Activated T-cell treated with anti-CD3 and anti-CD28 coated beads, Interleukin-2, amount 50 U/mL, for 72 hours (primary cell): ENCODE measurements at places on chromosomes 11 and 22. TPM values are rescaled to one million over a fixed set of nuclear protein-coding genes. Genes with fewer than 3 reads are reported as not detected.

PKDREJ gene
- total RNA-seq, result not detected

LRP5 gene
- 9.3 TPM for total RNA-seq

ACTN3 gene
- not detected for total RNA-seq

TBX10 gene
- not detected for total RNA-seq

GRCh38 chr11:104163100-104164027, 583 bp downstream of the PDGFD start:
- no peaks in the 10 kb centered on the region for H3K4me1 ChIP-seq
- no peak overlapping the region for H3K27ac ChIP-seq
- peaks cover 32% of the 10 kb centered on the region for H3K27me3 ChIP-seq
- no peak for DNase-seq

- H3K36me3 ChIP-seq, result no peaks in the 10 kb centered on the region
- no peak overlapping the region for H3K4me3 ChIP-seq
- DNase-seq, result no peak
- H3K4me1 ChIP-seq, result no peaks in the 10 kb centered on the region
Observed at GRCh38 chr11:95055283-95055897, 6.2 kb downstream of the KDM4F start.

DNA sequence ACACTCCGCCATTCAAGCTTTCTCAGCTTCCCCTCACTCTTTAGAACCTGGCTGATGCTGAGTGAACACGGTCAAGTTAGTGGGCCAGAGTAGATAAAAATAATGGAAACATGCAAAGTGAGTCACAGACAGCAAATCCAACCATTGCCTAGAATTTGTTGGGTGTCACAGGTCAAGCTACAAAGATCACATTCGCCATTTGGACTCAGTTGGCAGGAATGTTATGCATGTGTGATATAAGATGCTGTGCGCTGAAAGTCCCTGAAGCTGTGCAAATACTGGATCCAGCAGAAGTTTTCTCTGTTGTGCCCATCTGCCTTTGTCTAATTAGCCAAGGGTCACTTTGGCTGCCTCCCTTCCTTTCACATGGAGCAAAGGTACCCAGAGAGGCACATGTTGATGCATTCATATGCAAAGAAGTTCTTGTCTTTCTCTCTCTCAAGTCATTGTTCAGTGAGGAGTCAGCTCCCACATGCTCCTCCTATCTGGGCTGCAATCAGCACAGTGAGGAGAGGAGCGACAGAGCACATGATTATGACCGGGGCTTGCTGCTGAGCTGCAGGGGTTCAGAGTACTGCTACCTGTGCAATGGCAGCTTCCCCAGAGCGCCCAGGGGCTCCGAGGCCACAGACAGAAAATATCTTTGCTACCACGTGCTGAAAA, 39.7 kb downstream of the FLI1 start:
- peaks cover 3% of the 10 kb centered on the region for H3K36me3 ChIP-seq
- peak overlapping the region; percentile 89 for H3K27ac ChIP-seq
- H3K4me1 ChIP-seq, result peaks cover 99% of the 10 kb centered on the region
- peak overlapping the region; percentile 92 for H3K4me3 ChIP-seq

GRCh38 chr11:32280339-32280738, 155.0 kb downstream of the WT1 start:
- H3K4me3 ChIP-seq, result no peak overlapping the region
- no peaks in the 10 kb centered on the region for H3K4me1 ChIP-seq
- H3K36me3 ChIP-seq, result no peaks in the 10 kb centered on the region
- peaks cover 60% of the 10 kb centered on the region for H3K27me3 ChIP-seq
- no peak for DNase-seq

DNA sequence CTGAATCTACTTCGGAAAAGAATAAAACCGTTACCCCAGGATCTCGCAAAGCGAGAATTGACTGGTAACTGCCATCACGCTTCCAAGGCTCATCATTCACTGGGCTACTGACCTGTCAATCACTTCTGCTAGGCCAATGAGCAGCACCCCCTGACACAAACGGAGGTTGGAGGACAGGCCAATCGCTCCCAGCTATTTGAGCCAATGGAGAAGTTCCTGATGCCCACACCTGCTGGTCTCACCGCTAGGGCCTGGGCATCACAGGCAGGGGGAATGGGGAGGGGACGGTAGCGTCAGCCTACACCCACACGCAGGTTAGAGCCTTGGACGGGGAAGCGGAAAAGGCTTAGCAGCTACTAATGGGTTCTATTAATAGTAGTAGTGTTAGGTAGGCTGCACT, 56.7 kb upstream of the CHST1 start:
- peaks cover 22% of the 10 kb centered on the region for H3K4me1 ChIP-seq
- H3K4me3 ChIP-seq, result no peak overlapping the region
- no peak for DNase-seq
- H3K27me3 ChIP-seq, result peaks cover 6% of the 10 kb centered on the region
- H3K27ac ChIP-seq, result no peak overlapping the region
- no peaks in the 10 kb centered on the region for H3K36me3 ChIP-seq

DNA sequence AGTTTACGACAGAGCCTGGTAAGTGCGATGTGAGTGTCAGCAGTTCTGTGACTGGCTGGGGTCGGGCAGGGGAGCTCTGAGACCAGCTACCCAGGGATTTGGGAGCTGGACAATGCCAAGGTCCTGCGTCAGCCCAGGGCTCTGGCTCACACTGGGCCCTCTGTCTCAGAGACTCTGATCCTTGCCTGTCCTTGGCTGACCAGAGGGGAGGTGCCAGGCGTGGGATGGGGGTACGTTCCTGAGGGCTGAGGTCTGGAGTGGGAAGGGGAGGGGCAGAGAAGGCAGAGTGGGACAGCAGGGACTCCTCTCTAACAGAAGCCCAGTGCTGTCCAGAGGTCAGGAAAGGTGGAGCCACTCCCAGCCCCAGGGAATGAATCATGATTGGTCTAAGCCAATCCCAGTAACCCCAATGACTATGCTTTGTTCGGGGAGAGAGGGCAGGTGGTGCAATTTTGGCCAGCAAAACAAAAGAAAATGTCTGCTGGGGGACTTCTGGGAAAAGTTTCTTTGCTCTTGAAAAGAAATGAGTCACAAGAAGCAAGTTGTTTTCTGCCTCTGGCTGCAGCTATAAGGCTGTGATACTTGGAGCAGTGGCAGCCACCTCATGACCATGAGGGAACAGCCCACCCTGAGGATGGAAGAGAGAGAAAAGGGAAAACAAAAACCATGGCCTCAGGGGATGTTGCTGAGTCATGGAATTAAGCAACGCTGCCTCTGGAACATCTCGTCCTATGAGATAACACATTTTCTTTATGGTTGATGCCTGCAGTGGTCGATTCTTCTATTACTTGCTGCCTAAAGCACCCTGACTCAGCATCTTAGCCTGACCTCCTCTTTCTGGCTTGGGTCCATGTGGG, 108.3 kb downstream of the CHST1 start:
- no peaks in the 10 kb centered on the region for H3K36me3 ChIP-seq
- DNase-seq, result no peak
- H3K27me3 ChIP-seq, result peaks cover 25% of the 10 kb centered on the region
- no peak overlapping the region for H3K27ac ChIP-seq
- no peaks in the 10 kb centered on the region for H3K4me1 ChIP-seq
- H3K4me3 ChIP-seq, result no peak overlapping the region

GRCh38 chr22:36425977-36426523, 38.3 kb upstream of the MYH9 start:
- H3K27ac ChIP-seq, result peak overlapping the region; percentile 30
- H3K4me3 ChIP-seq, result peak overlapping the region; percentile 51
- H3K27me3 ChIP-seq, result no peaks in the 10 kb centered on the region
- DNase-seq, result no peak

GRCh38 chr11:1953489-1954266, 6.5 kb downstream of the MRPL23 start:
- H3K4me1 ChIP-seq, result no peaks in the 10 kb centered on the region
- H3K27ac ChIP-seq, result no peak overlapping the region
- H3K4me3 ChIP-seq, result no peak overlapping the region
- H3K36me3 ChIP-seq, result no peaks in the 10 kb centered on the region

- no peak overlapping the region for H3K4me3 ChIP-seq
- peaks cover 64% of the 10 kb centered on the region for H3K4me1 ChIP-seq
- H3K36me3 ChIP-seq, result no peaks in the 10 kb centered on the region
- DNase-seq, result no peak
- no peaks in the 10 kb centered on the region for H3K27me3 ChIP-seq
Observed at GRCh38 chr22:31637447-31637890, 24.5 kb downstream of the PISD start.

- peaks cover 72% of the 10 kb centered on the region for H3K4me1 ChIP-seq
- H3K4me3 ChIP-seq, result peak overlapping the region; percentile 82
- no peak for DNase-seq
- H3K27me3 ChIP-seq, result no peaks in the 10 kb centered on the region
Observed at GRCh38 chr11:35126879-35127581, 11.9 kb upstream of the CD44 start.

DNA sequence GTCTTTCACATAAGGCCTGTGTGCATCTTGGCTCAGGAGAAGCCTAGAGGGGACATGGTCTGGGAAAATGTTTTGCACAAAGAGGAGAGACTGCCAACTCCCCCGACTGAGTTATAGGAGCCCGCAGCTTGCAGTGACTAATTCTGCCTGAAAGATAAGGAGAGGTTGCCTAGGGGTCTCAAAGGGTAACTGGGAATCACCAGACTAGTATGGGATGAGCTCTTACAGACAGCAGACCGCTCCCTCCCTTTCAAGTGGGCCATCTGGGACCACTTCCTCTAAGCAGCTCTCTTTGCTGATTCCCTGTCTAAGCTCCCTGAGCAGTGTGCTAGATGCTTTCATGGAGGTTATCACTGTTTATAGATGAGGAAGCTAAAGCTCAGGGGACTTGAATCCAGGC, 105.1 kb downstream of the TENM4 start:
- no peak overlapping the region for H3K27ac ChIP-seq
- H3K4me3 ChIP-seq, result no peak overlapping the region
- H3K27me3 ChIP-seq, result no peaks in the 10 kb centered on the region
- no peaks in the 10 kb centered on the region for H3K36me3 ChIP-seq
- DNase-seq, result no peak

GRCh38 chr11:105344938-105345337, 205.4 kb upstream of the CARD18 start:
- no peaks in the 10 kb centered on the region for H3K4me1 ChIP-seq
- no peak overlapping the region for H3K27ac ChIP-seq
- H3K4me3 ChIP-seq, result no peak overlapping the region
- no peaks in the 10 kb centered on the region for H3K36me3 ChIP-seq
- DNase-seq, result no peak

DNA sequence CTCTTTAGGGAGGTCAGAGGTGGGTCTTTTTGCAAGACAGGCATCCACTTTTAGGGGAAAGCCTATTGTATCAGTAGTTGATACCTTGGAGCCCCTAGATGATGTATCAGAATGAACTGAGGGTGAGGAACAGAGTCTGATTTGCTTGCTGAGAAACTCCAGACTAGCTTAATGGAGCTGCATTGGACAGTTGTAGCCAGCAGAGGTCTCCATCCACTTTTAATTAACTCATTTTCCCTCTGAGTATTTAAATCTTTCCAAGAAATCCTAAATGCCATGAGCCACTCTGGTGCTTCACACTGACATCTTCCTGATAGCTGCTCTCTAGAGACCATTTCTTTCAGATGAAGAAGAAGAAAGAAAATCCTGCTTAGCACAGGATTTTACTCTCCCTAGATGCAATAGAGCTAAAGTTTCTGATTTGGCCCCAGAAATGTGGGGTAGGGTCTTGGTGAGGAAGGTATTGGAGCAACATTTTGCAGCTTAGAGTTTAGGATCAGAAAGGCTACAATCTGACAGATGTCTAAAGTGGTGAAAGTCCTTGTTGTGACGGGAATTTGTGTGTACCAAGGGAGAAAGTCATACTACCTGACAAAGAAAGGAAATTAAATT, 38.0 kb downstream of the EXT2 start:
- no peaks in the 10 kb centered on the region for H3K27me3 ChIP-seq
- no peaks in the 10 kb centered on the region for H3K4me1 ChIP-seq
- H3K4me3 ChIP-seq, result no peak overlapping the region
- no peak overlapping the region for H3K27ac ChIP-seq

GRCh38 chr11:94924612-94925011, 48.7 kb downstream of the CWC15 start:
- no peaks in the 10 kb centered on the region for H3K27me3 ChIP-seq
- DNase-seq, result no peak
- H3K4me3 ChIP-seq, result peak overlapping the region; percentile 13
- H3K27ac ChIP-seq, result peak overlapping the region; percentile 6
- H3K4me1 ChIP-seq, result peaks cover 48% of the 10 kb centered on the region
- H3K36me3 ChIP-seq, result peaks cover 5% of the 10 kb centered on the region

- H3K4me1 ChIP-seq, result no peaks in the 10 kb centered on the region
- no peak overlapping the region for H3K4me3 ChIP-seq
- peak; percentile 73 for DNase-seq
- no peaks in the 10 kb centered on the region for H3K27me3 ChIP-seq
Observed at GRCh38 chr11:44893846-44894617, 56.7 kb downstream of the TP53I11 start.

DNA sequence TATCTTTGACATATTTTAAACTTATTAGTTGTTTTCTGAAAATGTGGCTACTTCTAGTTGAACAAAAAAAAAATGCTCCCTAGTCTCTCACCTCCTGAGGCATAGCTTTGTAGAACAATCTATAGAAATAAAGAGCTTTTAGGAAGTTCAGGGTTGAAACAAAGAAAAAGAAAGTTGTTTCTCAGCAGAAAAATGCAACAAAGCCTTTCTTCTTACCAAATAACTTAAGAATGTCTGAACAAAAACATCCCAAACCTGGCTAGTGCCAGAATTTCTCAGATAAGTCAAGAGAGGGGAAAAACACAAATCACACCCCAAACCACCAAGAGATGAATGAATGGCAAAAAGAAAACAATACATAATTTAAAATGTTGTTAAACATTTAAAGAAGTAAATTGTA, 114.1 kb downstream of the MAML2 start:
- H3K4me3 ChIP-seq, result peak overlapping the region; percentile 75
- H3K4me1 ChIP-seq, result peaks cover 92% of the 10 kb centered on the region
- peaks cover 8% of the 10 kb centered on the region for H3K36me3 ChIP-seq
- H3K27me3 ChIP-seq, result no peaks in the 10 kb centered on the region
- no peak for DNase-seq

- H3K4me1 ChIP-seq, result peaks cover 4% of the 10 kb centered on the region
- peak; percentile 11 for DNase-seq
- no peaks in the 10 kb centered on the region for H3K36me3 ChIP-seq
- peaks cover 17% of the 10 kb centered on the region for H3K27me3 ChIP-seq
- no peak overlapping the region for H3K27ac ChIP-seq
- no peak overlapping the region for H3K4me3 ChIP-seq
Observed at GRCh38 chr22:25777870-25778269, 35.9 kb downstream of the MYO18B start.

GRCh38 chr11:42175203-42175602, 715.8 kb upstream of the LRRC4C start:
- H3K27me3 ChIP-seq, result no peaks in the 10 kb centered on the region
- H3K4me1 ChIP-seq, result no peaks in the 10 kb centered on the region
- no peak overlapping the region for H3K4me3 ChIP-seq
- no peaks in the 10 kb centered on the region for H3K36me3 ChIP-seq
